ENCODE measurements at places on chromosomes 16 and 17. TPM values are rescaled to one million over a fixed set of nuclear protein-coding genes. Genes with fewer than 3 reads are reported as not detected.

DNA sequence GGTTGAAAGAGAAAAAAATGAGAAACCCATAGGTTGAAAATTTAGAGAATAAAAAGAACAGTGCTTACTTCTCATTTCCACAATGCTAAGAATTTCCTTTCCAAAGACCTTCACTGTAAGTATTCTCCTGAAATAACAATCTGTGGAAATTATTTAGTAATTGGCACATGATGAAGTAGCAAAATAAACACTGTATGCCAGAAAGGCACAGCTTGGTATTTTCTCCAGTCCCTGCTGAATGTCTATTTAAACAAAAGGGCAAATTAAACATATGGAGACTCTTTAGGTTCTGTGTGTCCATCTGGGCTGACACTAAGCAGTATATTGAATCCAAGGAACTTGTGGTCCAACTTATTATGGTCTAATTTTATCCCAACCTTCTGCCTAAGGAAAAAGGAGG lies 46.1 kb downstream of the CHCT1 start:
- no peak for DNase-seq

The RUNDC3A gene
- total RNA-seq: not detected

GRCh38 chr16:75193730-75194444 lies 13.1 kb downstream of the CTRB2 start:
- DNase-seq: no peak

DNA sequence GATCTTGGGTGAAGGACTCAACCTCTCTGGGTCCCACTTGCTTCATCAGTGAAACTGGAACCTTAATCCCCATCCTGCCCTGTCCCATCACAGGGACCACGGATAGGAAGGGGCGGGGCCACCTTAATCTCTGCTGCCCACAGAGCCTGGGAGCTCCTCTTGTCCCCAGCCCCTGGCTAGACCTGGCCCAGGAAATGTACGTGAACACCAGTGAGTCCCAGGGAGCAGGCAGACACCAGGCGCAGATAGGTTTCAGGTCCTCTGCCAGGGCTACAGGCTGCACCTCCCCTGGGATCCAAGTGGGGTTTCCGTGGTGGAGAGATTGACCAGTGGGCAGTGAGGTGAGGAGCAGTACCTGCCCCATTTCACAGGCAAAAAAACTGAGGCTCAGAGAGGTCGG lies 21.0 kb downstream of the RAB11FIP4 start:
- no peak for DNase-seq

The TMEM100 gene
- total RNA-seq: 10.7 TPM

The TLCD1 gene
- total RNA-seq: not detected

- DNase-seq: no peak
Observed at GRCh38 chr16:27195941-27196595, 7.3 kb upstream of the KDM8 start.

- no peak for DNase-seq
Observed at GRCh38 chr16:10252155-10252554, 69.9 kb upstream of the GRIN2A start.

Data from thoracic aorta (tissue), 2 donors.